ENCODE measurements at places on chromosomes 16 and 17.

- DNase-seq = no peak
Measured at GRCh38 chr16:86594721-86595120, 16.4 kb downstream of the FOXL1 start.

- DNase-seq = peak; percentile 97
Measured at GRCh38 chr17:2792366-2793169, 3.7 kb upstream of the RAP1GAP2 start.

DNA sequence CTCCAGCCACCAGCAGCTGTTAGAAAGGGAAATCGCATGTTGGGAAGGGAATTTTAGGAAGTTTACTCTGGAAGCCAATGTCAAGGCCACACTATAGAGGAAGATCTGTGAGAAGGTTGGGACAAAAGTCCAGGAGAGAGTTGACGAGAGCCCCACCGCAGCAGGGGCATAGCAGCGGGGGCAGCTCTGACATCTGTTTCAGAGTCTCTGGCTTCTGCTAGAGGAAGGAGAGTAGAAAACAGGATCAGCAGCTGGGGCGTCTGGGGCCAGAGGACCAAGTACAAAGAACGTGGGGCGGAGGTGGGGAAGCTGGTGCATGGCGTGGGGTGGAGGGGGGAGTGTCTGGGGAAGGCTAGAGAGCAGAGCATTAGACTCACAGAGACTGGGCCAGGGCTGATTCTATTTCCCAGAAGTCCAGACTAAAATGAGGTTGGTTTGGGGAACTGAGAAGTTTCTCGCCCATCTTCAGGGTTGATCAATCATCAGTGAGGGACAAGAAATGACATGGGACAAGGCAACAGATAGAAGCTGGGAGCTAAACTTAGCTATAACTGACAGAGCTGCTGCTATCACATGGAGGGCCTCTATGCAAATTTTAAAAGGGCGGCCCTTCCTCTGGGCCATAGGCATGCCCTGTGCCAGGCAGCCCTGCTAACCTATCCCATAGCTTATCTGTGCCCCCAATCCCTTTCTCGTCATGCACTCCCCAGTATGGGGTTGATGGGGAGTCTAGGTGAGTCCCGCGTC, 1.2 kb downstream of the RABEP2 start:
- no peak for DNase-seq

GRCh38 chr17:41523225-41523593, 4.5 kb upstream of the KRT15 start:
- DNase-seq = no peak

GRCh38 chr17:82029391-82029790, 2.1 kb upstream of the RAC3 start:
- DNase-seq = no peak

DNA sequence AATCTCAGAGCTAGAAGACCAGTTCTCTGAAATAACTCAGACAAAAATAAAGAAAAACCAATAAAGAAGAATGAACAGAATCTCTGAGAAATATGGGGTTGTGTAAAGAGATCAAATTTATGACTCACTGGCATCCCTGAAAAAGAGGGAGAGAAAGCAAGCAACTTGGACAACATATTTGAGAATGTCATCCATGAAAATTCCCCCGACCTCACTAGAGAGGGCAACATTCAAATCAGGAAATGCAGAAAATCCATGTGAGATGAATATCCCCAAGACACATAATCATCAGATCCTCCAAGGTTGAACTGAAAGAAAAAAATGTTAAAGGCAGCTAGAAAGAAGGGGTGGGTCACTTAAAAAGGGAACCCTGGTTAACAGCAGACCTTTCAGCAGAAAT, 32.1 kb downstream of the TANC2 start:
- DNase-seq = no peak

DNA sequence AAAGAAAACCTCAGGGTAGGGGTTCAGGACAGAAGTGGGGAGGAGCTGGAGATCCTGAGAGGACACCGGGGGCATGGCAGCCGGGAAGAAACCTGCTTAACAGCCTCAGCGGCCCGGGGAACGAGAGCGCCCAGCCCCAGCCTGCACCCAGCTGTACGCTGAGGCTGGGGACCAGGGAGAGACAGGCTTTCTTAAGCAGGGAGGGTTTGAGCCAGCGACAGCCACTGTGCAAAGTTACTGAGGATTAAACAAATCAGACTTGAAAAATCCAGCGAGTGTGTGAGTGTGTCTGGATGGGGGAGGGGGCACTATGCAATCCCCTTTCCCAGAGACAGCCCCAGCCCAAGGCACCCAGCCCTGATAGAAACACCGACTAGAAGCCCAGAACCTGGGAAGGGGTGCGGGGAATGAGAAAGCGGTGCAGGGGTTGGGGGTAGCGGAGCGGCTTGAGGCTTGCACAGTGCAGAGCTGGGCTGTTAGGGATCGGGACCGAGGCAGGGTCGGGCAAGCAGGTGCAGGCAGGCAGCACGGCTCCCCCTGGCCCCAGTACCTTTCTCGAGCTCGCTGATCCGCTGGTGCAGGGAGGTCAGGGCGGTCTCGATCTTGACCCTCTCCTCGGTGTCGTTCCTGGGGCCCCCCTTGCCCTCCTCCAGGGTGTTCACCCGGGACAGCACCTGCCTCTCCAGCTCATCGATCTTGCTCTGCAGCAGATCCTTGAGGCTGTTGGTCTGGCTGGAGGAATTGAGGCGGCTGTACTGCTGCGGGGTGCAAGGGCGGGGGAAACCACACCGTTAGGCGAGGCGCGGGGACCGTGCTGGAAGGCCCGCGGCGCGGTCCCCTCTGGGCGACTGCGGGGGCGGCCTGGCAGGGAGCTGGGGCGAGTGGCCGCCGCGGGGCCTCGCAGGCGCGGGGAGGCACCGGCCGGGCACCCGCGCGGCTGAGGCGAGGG, 1.2 kb downstream of the NPTX1 start:
- DNase-seq = peak; percentile 12

GRCh38 chr17:63837480-63837879, 5.0 kb downstream of the SMARCD2 start:
- DNase-seq = no peak

- no peak for DNase-seq
Measured at GRCh38 chr17:39652587-39653315, 12.4 kb upstream of the TCAP start.

- DNase-seq = peak; percentile 47
Measured at GRCh38 chr16:27199736-27200135, 3.6 kb upstream of the KDM8 start.

DNA sequence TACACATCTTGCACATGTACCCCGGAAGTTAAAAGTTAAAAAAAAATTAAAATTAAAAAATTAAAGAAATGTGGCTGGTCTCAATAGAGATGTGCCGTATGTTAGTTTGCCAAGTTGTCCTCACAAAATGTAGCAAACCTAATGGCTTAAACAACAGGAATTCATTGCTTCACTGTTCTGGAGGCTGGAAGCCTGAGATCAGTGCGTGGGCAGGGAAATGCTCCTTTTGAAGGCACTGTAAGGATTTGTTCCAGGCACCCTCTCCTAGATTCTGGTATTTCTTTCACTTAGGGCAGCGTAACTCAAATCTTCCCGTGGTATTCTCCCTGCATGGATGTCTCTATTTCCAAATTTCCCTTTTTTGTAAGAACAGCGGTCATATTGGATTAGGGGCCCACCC, 32.7 kb upstream of the MON1B start:
- DNase-seq = no peak

DNA sequence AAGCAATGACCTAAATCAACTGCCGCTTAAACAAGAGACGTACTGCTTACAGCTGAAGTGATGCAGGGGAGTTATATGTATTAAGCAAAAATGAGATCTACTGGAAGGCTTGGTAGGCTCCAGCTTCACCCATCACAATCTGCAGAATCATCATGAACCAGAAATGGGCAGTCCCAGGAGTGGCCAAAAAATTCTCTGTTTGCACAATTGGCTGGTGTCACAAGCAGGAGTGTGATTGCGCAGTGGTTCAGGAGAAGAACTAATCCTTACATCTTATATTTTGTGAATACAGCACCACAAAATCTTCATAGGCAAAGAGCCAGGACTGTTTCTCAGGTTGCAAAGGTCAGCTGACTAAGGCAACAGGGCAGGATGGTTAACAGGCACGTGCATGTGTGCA, 75.9 kb downstream of the CES1 start:
- no peak for DNase-seq

DNA sequence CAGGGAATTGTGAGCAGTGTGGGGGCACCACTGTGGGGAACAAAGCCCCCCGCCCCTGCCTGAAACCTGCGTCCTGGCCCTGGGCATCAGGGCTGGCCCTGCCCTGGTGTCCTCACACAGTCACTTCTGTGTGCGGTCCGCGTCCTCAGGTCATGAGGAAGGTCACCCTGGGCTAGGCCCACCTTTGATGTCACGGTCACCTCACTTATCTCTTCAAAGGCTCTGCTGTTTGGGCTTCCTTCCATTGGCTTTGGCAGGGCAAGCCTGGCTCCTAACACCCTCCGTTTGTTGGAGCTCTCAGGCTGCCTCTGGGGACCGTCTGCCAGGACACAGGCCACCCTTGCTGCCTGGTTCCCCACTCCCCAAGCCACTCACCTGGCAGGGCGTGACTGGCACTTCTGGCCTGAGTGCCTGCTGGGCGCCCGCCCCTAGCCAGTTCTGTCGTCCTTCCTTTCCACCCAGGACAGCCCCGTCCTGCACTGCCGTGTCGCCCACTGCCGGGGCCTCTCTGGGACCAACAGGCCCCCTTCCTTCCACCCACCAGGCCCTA, 8.8 kb downstream of the CENPX start:
- DNase-seq = no peak

DNA sequence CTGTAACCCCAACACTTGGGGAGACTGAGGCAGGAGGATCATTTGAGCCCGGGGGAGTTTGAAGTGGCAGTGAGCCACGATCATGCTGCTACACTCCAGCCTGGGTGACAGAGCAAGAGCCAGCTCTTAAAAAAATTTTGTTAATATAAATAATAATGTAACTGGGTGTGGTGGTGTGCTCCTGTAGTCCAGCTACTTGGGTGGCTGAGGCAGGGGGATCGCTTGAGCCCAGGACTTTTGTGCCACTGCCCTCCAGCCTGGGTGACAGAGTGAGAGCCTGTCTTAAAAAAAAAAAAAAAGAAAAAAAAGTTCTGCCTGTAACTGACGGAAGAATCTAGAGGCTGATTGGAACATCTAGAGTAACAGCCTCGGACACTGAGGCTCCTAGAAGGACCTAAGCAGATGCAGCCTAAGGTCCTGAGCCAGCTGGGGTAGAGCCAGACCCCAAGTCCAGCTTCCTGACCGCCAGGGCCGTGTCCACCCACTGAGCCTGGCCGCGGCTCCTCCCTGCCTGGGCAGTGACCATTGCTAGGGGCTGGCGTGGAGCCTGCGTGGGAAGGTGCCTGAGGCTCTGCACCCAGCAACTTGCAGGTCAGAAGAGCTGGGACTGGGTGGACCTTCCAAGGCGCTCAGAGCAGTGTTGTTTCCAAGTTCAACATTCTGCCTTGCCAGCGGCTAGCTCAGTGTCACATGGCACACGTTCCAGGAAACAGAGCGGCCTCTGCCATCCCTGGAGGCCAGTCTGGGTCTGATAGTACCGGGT, 209.4 kb upstream of the CIBAR2 start:
- DNase-seq = no peak

- no peak for DNase-seq
Measured at GRCh38 chr16:85386467-85387170, 226.5 kb upstream of the GSE1 start.

DNA sequence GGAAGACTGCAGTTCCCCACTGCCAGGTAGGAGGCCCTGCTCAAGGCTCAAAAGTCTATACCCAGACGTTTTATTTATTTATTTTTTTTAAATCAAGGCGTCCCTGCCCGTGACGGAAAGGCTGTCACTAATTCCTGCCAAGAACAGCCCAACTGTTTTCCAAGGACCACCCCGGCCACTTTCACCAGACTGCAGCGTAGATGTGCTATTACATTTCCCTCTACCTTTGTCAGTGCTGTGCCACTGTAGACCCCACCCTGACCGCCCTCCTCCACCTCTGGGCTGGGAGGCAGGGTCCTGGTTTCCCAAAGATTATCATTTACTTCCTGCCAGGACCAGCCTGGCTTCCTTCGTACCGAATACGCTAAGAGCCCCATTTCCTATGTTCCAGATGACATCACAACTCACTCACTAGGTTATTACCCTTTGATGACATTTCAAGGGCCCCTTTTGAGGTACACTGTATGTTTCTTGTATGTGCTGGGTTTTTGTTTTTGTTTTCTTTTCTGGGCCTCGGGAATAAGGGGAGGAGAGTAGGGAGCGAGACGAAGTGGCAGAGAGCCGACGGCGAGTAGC, 6.3 kb upstream of the RNF227 start:
- DNase-seq = no peak

DNA sequence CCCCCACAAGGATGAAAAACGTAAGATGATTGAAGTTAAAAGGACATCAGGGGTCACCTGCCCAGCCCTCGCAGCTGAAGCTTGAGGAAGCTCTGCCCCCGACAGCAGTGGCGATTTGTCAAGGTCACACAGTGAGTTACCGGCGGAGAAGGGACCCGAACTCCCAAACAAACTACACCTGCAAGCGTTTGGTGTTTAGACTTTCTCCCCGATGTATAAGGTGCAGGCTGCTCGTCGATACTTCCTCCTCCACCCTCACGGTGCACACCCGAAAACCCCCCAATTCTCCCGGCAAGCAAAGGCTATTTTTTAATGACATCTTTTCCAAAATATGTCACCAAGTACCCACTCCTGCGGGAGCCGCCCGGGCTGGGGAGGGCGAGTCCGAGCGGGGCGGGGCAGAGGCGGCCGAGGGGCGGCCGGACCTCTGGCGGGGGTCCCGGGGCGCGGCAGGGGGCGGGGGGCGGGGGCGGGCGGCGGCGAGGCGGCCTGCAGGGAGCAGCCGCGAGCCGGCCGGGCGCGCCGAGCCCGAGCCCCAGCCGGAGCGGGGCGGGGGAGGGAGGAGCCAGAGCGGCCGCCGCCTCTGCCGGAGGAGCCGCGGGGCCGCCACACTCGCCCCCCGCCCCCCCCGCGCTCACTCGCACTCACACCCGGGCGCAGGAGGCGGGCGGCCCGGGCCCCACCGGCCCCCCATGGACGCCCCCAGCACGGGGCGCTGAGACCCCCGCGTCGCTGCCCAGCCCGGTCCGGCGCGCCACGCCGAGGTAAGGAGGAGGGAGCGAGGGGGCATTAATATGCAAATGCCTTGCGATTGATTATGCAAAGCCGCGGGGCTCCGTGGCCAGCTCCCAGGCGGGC, at the start of gene THRA:
Gene THRA, plus strand, starts transcription at position 637 of the 858 bp plus-strand sequence. CDS start 11,524 bp downstream, outside the sequence.
- peak; percentile 69 for DNase-seq

- DNase-seq = no peak
Measured at GRCh38 chr16:27217256-27217655, 13.9 kb downstream of the KDM8 start.

DNA sequence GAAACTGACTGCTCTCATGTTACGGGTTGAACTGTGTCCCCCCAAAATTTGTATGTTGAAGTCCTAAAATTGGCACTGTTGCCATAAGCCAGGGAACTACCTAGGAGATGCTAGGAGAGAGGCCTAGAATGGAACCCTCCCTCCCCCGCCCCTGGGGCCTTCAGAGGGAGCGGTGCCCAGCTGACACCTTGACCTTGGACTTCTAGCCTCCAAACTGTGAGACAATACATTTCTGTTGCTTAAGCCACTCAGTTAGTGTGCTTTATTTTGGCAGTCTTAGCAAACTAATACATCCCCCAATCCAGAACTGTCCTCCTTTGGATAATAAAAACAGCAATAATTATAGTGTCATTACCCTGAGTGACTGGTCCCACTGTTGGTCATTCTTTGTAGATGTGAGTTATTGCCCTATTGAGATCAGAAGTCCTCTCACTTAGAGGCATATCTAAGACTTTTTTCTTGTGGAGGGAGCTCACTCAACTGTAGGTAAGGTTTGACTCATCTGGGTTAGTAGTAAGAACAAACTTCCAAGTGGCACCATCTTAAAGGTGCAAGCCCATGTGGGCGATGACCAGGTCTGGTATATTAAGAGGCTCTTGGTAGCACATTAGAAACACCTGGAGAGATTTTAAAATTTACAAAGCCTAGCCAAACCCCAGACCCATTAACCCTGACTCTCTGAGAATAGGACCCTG, 93.0 kb upstream of the HLF start:
- DNase-seq = no peak

GRCh38 chr16:80389338-80389737, 151.5 kb upstream of the DYNLRB2 start:
- DNase-seq = no peak

Data from immature natural killer cell (primary cell).